ENCODE measurements at places on chromosomes 16 and 17.

GRCh38 chr17:11122908-11123307, 118.1 kb upstream of the SHISA6 start:
- peak; percentile 24 for DNase-seq

- DNase-seq: no peak
Measured at GRCh38 chr17:77737442-77738265, 220.8 kb upstream of the TNRC6C start.

- no peak for DNase-seq
Measured at GRCh38 chr16:31250782-31251384, 8.9 kb upstream of the ITGAM start.

- no peak for DNase-seq
Measured at GRCh38 chr17:37100231-37100630, 151.5 kb downstream of the AATF start.

DNA sequence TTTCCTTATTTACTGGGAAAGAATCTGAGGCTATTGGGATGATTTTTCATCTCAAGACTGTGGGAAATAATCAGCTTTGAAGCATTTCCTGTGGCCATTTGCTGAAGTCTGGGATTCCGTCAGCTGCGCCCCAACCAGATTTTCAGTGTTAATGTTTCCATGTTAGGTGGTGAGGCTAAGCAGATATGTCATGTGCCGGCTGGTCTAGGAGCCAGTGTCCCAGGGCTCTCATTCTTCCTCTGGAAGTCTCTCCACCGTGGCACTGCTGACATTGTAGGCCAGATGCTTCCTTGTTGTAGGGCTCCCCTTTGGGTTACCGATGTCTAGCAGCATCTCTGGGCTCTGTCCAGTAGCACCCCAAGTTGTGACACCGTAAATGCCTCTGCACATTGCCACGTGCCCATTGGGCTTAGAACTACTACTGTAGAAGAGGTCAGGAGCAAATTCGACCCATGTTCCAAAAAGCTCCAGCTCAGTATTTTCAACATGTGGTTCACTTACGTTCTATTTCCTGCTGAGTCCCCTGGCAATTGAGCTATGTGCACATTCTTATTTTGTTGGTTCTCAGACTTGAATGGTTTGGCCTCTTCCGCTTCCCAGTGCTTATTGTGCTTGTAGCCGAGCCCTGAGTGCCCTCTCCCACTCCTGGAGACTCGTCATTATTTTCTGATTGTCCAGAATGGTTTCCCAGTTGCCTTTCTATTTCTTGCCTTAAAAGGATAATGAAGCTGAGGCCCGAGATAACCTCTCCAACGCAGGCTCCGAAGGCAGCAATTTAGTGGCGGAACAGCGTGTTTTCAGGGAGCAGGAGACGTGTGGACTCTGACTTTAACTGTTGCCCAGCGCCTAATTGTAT, 82.2 kb downstream of the SPECC1 start:
- peak; percentile 46 for DNase-seq

DNA sequence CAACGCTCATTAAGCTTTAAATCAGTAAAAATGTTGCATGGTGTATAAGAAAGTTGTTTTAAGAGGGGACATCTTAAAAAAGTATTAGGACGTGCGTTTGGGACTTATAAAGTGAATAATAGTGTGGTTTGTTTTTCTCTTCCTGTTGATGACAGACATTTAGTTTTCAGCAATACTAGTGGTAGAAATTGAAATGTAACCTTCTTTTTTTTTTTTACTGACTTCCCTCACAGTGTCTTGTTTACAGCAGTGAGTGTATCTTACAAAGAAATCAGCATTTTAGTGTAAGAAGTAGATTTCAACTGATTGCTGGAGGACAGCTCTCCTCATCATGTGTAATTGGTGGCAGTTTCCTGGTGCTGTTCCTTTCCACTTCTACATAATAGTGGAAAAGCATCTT, 39.6 kb downstream of the CYLD start:
- DNase-seq: no peak

GRCh38 chr17:969811-970355, 9.7 kb downstream of the NXN start:
- no peak for DNase-seq

DNA sequence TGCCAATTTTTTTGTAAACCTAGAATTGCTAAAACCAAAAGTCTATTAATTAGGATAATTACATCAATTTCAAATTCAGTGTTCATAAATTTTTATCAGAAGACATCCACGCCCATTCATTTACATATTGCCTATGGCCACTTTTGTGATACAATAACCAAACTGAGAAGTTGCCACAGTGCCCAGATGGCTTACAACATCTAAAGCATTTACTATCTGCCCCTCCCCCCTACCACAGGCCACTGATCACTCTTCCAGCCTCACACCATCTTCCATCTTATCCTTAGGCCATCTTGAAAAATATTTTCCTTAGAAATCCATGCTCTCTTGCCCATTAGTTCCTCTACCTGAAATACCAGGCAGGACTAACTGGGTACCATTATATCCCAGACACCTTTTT, 6.3 kb upstream of the PRKAR1A start:
- no peak for DNase-seq

- DNase-seq: no peak
Measured at GRCh38 chr16:57500578-57501111, 14.4 kb upstream of the DOK4 start.

GRCh38 chr16:5428932-5429331, 331.3 kb upstream of the EEF2KMT start:
- no peak for DNase-seq

DNA sequence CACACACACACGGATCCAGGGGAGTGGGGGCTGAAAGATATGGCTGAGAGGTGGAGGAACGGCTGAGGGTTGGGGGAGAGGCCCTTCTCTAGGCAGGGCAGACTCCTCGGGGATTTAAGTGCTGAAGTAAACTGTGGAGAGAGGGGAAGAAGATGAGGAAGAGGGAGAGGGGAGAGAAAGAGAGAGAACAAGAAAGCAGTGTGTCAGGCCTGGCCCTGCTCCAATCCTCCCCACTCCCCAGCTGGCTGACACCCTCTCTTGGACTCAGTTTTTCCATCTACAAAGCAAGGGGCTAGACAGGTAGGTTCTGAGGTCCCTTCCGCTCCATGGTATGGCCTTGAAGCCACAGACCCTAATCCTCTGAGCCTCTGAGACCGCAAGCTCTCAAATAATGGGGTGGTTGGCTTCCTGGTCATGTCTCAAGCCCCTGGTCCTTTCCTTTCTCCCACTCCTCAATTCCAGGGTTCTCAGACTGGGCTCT, 2.0 kb downstream of the VAMP2 start:
- peak; percentile 27 for DNase-seq

- no peak for DNase-seq
Measured at GRCh38 chr16:28977703-28978662, 3.4 kb downstream of the SPNS1 start.

DNA sequence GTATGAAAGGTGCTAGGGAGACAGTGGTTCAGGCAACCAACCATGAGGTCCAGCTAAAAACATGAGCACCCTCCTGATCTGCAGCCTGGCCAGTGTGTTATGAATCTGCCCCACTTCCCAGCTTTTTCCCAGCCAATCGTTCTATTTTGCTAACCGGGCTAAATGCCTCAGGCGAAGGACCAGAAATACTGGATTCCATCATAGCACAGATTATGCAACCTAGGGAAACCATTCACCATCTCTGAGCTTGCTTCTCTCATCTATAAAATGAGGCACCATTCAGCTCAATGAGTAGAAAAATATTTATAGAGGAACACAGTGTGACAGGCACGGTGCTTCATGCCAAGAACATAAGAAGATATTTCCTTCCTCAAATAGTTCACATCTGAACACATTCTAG, 45.2 kb upstream of the NUDT7 start:
- no peak for DNase-seq

- DNase-seq: peak; percentile 57
Measured at GRCh38 chr16:48608871-48609651, 919 bp downstream of the N4BP1 start.

DNA sequence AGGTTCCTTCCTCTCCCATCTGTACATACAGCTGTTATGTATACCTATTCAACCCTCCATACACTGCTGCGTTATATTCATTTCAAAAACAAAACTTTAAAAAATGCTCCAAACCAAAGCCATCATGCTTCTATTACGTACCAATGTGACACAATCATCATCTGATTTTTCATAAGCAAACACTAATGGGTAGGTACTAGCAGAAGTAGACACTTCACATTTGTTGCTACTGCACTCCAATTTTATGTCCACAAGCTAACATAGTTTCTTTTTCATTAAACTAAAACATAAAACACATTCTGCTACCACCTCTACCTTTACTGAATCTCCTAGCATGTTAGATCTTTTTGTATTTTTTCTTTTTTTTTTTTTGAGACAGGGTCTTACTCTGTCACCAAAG, 57.5 kb downstream of the PARN start:
- no peak for DNase-seq

- no peak for DNase-seq
Measured at GRCh38 chr16:84937196-84938005, 73.9 kb downstream of the ZDHHC7 start.

DNA sequence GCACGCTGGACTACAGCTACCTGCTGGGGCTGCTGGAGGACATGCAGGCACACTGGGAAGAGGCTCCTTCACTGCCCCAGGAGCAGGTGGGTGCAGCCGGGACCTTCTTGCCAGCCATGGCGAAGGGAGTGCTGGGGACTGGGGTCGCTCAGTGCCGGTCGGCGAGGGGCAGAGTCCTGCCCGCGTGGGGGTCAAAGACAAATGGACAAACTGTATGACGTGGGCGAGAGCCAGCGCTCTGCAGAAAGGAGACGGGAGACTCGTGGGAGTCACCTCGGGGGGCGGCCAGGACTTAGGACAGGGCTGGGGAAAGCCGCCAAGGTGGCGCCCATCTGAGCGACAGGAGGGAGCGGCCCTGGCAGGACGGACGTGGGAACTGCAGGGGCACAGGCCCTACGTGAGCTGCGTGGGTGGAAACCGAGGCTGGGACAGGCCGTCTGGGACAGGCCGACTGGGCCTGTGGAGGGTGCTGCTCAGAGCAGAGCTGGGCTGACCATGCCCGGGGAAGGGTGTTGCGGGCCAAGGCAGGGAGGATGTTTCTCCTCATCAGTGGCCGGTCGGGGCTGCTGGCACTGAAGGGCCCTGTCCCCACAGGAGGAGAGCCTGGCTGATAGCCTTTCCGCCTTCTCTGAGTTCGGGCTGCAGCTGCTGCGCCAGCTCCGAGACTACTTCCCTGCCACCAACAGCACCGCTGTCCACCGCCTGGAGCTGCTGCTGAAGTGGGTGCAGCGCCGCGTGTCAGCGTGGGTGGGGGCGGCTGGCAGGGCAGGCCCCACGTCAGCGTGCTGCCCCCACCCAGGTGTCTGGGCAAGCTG, 8.0 kb downstream of the TSR3 start:
- DNase-seq: no peak

GRCh38 chr17:79616801-79617200, 6.0 kb upstream of the RBFOX3 start:
- DNase-seq: no peak

GRCh38 chr16:69610356-69610755, 44.6 kb downstream of the NFAT5 start:
- DNase-seq: no peak

- DNase-seq: no peak
Measured at GRCh38 chr17:18267366-18267765, 6.9 kb downstream of the MIEF2 start.

DNA sequence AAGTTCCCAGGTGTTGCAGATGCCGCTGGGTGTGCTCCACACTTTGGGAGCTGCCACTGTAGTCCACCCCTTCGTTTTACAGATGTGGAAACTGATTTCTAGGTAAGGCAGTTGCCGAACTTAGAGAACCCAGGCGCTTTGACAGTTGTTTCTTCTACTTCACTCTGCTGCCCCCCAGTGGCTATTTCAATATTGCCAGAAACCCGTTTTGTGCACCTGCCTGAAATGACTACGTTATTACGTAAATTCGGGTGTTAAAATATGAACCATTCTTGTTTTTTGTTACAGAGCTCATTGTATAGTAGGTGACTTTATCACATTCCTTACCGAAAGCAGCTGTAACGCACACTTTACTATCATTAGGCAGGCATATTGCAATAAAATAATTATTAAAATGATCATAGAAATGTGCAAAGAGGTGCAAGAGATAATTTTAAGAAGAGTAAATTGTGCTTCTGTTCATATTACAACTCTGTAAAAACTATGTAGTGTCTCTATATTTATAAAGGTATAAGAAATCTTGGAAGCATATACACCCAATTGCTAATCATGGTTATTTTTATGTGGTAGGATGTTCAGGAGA, 44.9 kb downstream of the OTOA start:
- peak; percentile 52 for DNase-seq

GRCh38 chr16:59213952-59214351, 479.8 kb upstream of the GOT2 start:
- DNase-seq: no peak

GRCh38 chr16:82082543-82083244, 47.6 kb downstream of the HSD17B2 start:
- no peak for DNase-seq

GRCh38 chr17:35184274-35184673, 9.9 kb downstream of the SLC35G3 start:
- no peak for DNase-seq

DNA sequence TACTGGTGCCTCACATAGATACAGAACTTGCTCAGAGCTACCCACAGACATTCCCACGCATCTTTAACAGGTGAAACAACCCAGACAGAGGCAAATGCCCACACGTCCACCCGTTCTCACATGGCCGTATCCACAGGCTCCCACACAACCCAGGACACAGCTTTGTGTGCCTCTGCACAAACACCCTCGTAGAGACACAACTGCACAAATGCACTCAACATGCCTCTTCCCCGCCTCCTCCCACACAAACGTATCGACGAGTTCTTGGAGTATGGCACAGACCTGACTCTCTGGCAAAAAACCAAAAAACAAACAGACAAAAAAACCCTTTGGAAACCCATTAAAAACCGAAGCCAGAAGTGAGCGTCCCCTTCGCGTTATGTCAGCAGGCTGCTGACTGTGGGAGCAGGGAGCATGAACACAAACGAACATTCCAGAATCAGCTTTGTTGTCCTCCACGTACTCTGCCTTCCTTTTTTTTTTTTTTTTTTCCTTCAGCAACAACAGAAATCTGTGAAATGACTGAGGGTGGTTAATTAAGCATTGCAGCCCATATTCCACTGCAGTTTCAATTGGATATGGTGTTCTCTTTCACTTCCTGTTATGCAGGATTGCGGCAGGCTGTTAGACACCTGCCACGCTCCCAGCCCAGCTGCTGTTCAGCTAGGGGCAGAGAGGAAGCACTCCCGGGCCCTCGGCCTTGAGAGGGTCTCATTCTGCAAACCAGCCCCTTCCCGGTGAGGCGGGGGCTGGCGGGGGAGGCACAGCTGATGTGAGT, 313.7 kb downstream of the MAF start:
- DNase-seq: peak; percentile 68
